GM23338 (cell line): ENCODE measurements at places on chromosomes 4 and X. TPM values are rescaled to one million over a fixed set of nuclear protein-coding genes. Genes with fewer than 3 reads are reported as not detected.

DNA sequence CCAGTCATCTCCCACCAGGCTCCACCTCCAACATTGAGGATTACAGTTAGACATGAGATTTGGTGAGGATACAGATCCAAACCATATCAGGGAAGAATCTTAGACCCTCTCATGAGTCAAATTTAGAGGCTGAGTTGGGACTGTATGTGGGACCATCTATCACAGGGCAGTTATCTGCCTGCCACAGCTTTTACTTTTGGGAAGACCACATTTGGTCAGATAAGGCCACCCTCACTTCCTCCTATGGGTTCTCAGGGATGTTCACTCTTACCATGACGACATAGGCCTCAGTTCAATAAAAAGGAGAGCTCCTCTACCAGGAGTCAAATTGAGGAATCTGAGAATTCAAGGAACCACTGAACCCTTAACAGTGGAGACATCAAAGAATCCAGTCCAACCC lies 2.1 kb downstream of the MAGEB2 start:
- H3K4me1 ChIP-seq, result no peaks in the 10 kb centered on the region
- H3K36me3 ChIP-seq, result no peaks in the 10 kb centered on the region
- no peak overlapping the region for H3K27ac ChIP-seq

DNA sequence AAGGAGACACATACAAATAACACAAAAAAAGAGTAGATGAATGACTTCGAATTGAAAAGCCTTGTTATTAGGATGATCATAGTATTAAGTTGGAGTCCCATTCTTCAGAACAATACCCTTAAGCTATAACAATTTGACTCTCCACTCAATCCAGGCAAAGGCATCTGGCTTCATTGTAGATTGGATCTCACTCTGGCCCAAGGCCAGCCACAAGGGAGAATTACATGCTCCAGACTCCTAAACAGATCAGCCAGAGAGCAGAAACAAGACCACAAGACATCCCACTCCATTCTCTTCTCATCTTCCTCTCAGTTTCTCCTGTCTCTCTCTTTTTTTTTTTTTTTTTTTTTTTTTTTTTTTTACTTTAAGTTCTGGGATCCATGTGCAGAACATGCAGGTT lies 213.9 kb downstream of the DHX15 start:
- no peak overlapping the region for H3K4me3 ChIP-seq
- H3K27ac ChIP-seq, result no peak overlapping the region
- H3K4me1 ChIP-seq, result no peaks in the 10 kb centered on the region
- DNase-seq, result no peak

GRCh38 chr4:80231180-80231579 lies 33.9 kb downstream of the PRDM8 start:
- no peak overlapping the region for H3K4me3 ChIP-seq
- no peaks in the 10 kb centered on the region for H3K36me3 ChIP-seq
- H3K27me3 ChIP-seq, result no peaks in the 10 kb centered on the region
- H3K27ac ChIP-seq, result no peak overlapping the region
- no peaks in the 10 kb centered on the region for H3K4me1 ChIP-seq
- DNase-seq, result no peak

ANKRD17 gene
- total RNA-seq, result 85.3 and 117 TPM in 2 replicates

PDCL2 gene
- total RNA-seq, result 0.35 TPM in 1 of 2 replicates, not detected in the other

DNA sequence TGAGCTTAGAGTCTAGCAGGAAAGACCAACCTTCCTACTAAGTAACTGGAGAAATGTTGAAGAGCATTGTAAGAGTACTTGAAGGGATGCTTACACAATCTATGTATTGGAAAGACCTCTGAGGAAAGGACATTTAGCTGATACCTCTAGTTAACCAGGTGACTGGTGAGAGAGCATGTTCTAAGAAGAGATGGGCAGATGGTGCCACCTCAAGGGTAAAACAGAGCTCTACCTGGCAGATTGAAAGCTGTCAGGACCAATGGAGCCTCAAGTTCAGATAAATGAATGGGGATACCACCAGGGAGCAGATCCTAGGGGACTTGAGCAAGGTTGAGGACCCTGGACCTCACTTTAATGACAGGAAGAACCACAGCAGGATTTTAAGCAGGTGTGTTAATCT lies 196.4 kb downstream of the QDPR start:
- no peaks in the 10 kb centered on the region for H3K27me3 ChIP-seq
- no peak overlapping the region for H3K4me3 ChIP-seq
- H3K27ac ChIP-seq, result no peak overlapping the region
- H3K4me1 ChIP-seq, result no peaks in the 10 kb centered on the region; the same call in 1 of the 2 replicates

TSC22D3 gene
- 10.9 and 20.0 TPM in 2 replicates for total RNA-seq

DNA sequence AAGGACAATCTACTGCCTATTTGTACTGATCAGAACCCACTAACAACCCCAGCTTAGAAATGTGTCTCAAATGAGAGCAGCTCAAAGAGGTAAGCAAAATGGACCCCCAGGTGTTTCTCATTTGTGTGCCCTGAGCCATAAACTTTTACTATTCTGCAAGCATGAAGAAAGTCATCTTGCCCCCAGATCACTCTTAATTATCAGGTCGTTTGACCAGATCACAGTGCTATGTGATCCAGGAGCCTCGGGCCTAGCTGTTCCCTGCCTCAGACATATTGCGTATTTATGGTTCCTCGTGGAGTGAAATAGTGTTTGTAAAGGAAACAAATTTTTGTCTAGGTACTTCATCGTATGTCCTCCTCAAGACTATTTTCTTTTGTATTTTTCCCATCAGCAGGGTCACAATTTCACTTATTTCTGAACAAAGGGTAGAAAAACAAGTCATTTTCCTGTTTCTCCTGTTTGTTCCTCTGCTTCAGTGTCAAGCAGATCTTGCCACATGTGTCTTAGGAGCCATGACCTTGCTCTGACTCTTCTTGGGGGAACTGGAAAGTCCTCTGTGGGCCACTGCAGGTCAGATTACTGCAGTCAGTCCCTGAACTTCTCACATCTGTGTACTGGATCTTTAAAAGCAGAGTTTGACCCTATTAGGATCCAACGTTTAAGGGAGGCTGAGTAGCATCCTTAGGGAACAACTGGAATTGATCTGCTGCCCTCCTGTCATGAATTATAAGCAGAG lies 194.9 kb downstream of the PALLD start:
- no peaks in the 10 kb centered on the region for H3K27me3 ChIP-seq
- no peaks in the 10 kb centered on the region for H3K36me3 ChIP-seq
- DNase-seq, result no peak
- H3K27ac ChIP-seq, result no peak overlapping the region

GRCh38 chr4:1241936-1242505 lies 6.9 kb downstream of the CTBP1 start:
- no peaks in the 10 kb centered on the region for H3K27me3 ChIP-seq
- no peak overlapping the region for H3K4me3 ChIP-seq
- no peak for DNase-seq
- no peaks in the 10 kb centered on the region for H3K36me3 ChIP-seq
- H3K4me1 ChIP-seq, result peaks cover 2% of the 10 kb centered on the region; the same call in 1 of the 2 replicates
- no peak overlapping the region for H3K27ac ChIP-seq

- H3K27ac ChIP-seq, result no peak overlapping the region
- no peak for DNase-seq
- H3K4me1 ChIP-seq, result no peaks in the 10 kb centered on the region
- H3K4me3 ChIP-seq, result no peak overlapping the region
- H3K27me3 ChIP-seq, result no peaks in the 10 kb centered on the region
Observed at GRCh38 chrX:24339911-24340310, 20.5 kb upstream of the SUPT20HL1 start.

GRCh38 chrX:39652336-39652735 lies 445.4 kb downstream of the BCOR start:
- H3K4me1 ChIP-seq, result peaks cover 20% of the 10 kb centered on the region
- H3K27ac ChIP-seq, result no peak overlapping the region
- DNase-seq, result peak; percentile 42
- H3K27me3 ChIP-seq, result no peaks in the 10 kb centered on the region

DNA sequence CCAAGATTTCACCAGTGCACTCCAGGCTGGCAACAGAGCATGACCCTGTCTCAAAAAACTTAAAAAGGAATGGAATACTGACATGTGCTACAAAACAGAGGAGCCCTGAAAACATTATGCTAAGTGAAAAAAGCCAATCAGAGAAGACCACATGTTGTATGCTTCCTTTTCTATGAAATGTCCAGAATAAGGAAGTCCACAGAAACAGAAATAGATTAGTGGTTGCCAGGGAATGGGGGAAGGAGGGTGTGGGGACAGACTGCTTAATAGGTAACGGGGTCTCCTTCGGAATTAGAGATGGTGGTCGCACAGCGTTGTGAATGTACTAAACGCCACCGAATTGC lies 30.1 kb upstream of the KIAA0232 start:
- no peak for DNase-seq
- H3K27me3 ChIP-seq, result no peaks in the 10 kb centered on the region
- H3K36me3 ChIP-seq, result no peaks in the 10 kb centered on the region
- no peaks in the 10 kb centered on the region for H3K4me1 ChIP-seq

DNA sequence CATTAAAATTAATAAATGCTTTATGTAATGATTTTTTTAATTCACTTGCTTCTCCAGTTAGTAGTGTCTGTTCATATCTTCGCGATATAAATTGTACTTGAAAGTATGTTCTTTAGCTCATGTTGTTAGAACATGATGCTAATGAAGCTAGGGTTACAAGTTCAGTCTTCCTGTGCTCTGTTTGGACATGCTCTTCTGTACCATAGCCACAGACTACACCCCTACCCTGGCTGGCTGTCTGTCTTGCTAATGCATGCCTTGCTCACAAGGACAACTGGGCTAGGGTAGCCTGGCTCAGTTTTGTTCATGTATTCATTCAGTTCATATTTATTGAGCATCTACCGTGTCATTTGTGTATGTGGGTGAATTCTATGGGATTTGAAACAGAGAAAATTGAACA lies 50.8 kb upstream of the MTMR1 start:
- H3K4me3 ChIP-seq, result no peak overlapping the region
- no peaks in the 10 kb centered on the region for H3K4me1 ChIP-seq
- no peaks in the 10 kb centered on the region for H3K27me3 ChIP-seq

- DNase-seq, result no peak
- peaks cover 14% of the 10 kb centered on the region for H3K27me3 ChIP-seq
- no peaks in the 10 kb centered on the region for H3K36me3 ChIP-seq
- H3K4me1 ChIP-seq, result no peaks in the 10 kb centered on the region
Observed at GRCh38 chrX:125622899-125623298, 303.2 kb downstream of the TEX13C start.

PHKA1 gene
- total RNA-seq, result 6.8 and 7.5 TPM in 2 replicates

- H3K4me3 ChIP-seq, result no peak overlapping the region
- DNase-seq, result no peak
- H3K4me1 ChIP-seq, result no peaks in the 10 kb centered on the region
- peaks cover 27% of the 10 kb centered on the region for H3K27me3 ChIP-seq
- no peak overlapping the region for H3K27ac ChIP-seq
Observed at GRCh38 chr4:121771869-121772268, 6.9 kb upstream of the SMIM43 start.

FDCSP gene
- total RNA-seq, result not detected in 2 replicates

DNA sequence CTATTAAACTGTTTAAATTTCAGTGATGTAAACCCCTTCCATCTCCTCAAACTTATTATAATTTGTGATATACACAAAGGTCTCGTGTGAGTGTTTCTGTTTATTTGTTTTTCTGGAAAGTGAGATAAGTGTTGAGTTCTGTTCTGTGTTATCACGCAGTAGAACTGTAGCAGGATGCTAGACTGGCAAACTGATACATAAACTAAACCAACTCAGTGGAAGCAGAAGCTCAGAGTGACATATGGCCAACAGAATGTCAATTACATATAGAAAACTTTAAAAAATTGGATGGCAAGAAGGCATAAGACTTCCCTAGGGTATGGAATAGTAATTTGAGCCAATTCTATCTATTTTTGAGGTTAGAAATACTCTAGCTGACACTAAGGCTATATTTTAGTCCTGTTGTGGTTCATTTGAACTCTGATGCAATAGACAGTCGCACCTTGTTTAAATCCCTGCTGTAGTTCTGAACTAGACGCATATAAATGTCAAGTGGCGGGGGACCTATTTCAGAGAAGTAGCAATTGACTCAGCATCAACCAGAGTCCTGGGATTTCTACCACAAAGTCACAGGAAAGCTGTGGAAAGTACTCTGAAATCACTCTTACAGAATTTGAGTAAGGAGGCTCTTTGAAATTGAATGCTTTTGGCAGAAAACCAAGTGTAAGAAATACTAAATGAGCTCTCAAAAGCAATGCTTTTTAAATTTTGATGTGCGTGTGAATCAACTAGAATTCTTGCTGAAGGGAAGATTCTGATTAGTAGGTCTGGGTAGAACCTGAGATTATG lies 294.4 kb downstream of the INPP4B start:
- no peaks in the 10 kb centered on the region for H3K36me3 ChIP-seq
- H3K4me3 ChIP-seq, result no peak overlapping the region
- peaks cover 9% of the 10 kb centered on the region; the same call in 1 of the 2 replicates for H3K4me1 ChIP-seq
- no peak for DNase-seq

DNA sequence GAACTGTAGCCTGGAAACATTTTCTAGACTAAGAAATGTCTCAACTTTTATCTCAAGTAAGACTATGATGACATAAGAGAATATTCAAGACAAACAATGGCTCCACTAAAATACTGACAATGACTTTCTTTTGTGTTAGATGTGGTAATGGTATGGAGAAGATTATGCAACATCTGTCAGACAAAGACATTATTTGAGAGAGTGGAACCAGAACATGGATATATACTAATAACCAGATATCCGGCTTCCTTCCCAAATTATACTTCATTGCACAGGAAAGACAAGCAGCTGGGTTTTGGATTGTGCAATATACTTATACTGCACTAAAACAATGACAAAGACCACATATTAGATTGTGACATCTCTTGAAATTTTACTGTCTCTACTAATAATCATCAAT lies 290.8 kb upstream of the GIMD1 start:
- no peak overlapping the region for H3K27ac ChIP-seq
- H3K36me3 ChIP-seq, result no peaks in the 10 kb centered on the region
- H3K4me3 ChIP-seq, result no peak overlapping the region
- no peaks in the 10 kb centered on the region for H3K4me1 ChIP-seq
- H3K27me3 ChIP-seq, result no peaks in the 10 kb centered on the region
- DNase-seq, result no peak

FAM47A gene
- total RNA-seq, result not detected in 2 replicates

- H3K27me3 ChIP-seq, result no peaks in the 10 kb centered on the region
- no peak overlapping the region for H3K27ac ChIP-seq
- no peak overlapping the region for H3K4me3 ChIP-seq
- H3K4me1 ChIP-seq, result no peaks in the 10 kb centered on the region
Observed at GRCh38 chr4:85153221-85153620, 186.7 kb upstream of the WDFY3 start.

DNA sequence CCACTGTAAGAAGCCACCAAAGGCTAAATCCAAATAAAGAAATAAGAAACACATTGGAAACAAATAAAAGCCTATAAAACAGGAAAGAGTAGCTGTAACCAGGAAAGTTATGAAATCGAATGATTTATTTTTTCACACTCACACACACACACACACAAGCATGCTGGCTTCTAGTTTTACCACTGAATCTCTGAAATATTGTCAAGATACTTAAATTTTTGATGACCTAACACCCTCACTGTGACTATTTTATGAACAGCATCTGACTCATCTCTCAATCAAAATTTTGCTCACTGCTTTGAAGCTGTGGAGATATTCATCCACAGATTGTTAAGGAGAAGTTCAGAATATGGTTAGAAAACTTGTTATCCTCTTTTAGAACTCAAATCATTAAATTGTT lies 13.9 kb upstream of the GABRB1 start:
- H3K36me3 ChIP-seq, result no peaks in the 10 kb centered on the region
- H3K27me3 ChIP-seq, result no peaks in the 10 kb centered on the region
- no peaks in the 10 kb centered on the region for H3K4me1 ChIP-seq
- H3K4me3 ChIP-seq, result no peak overlapping the region
- no peak for DNase-seq
- no peak overlapping the region for H3K27ac ChIP-seq

GRCh38 chr4:84481077-84481859 lies 17.8 kb downstream of the NKX6-1 start:
- H3K36me3 ChIP-seq, result no peaks in the 10 kb centered on the region
- DNase-seq, result peak; percentile 52
- peaks cover 87% of the 10 kb centered on the region for H3K27me3 ChIP-seq
- peaks cover 29% of the 10 kb centered on the region for H3K4me1 ChIP-seq
- peak overlapping the region; percentile 49 for H3K4me3 ChIP-seq

GRCh38 chrX:16196829-16197228 lies 29.5 kb downstream of the MAGEB17 start:
- no peak for DNase-seq
- H3K4me3 ChIP-seq, result no peak overlapping the region
- H3K4me1 ChIP-seq, result 0 out of 2 replicates have a peak, but pooled peaks cover 10% of the 10 kb centered on the region
- H3K36me3 ChIP-seq, result no peaks in the 10 kb centered on the region
- no peak overlapping the region for H3K27ac ChIP-seq
